Stimulated activated CD8-positive, alpha-beta memory T cell treated with anti-CD3 and anti-CD28 coated beads, Interleukin-4, amount 100 ng/mL, for 1 hour (primary cell): ENCODE measurements at places on chromosomes 13 and 19.

GRCh38 chr13:28457521-28457920, 37.4 kb downstream of the FLT1 start:
- DNase-seq, result no peak

GRCh38 chr19:3042621-3043267, 13.7 kb upstream of the TLE2 start:
- no peak for DNase-seq

GRCh38 chr19:308471-309205, 17.4 kb upstream of the PLPP2 start:
- no peak for DNase-seq

- no peak for DNase-seq
Measured at GRCh38 chr19:52599241-52599640, 29.2 kb downstream of the ZNF701 start.

GRCh38 chr19:16985403-16985802, 41.2 kb downstream of the CPAMD8 start:
- no peak for DNase-seq

- DNase-seq, result no peak
Measured at GRCh38 chr19:38496603-38497487, 63.4 kb downstream of the RYR1 start.

DNA sequence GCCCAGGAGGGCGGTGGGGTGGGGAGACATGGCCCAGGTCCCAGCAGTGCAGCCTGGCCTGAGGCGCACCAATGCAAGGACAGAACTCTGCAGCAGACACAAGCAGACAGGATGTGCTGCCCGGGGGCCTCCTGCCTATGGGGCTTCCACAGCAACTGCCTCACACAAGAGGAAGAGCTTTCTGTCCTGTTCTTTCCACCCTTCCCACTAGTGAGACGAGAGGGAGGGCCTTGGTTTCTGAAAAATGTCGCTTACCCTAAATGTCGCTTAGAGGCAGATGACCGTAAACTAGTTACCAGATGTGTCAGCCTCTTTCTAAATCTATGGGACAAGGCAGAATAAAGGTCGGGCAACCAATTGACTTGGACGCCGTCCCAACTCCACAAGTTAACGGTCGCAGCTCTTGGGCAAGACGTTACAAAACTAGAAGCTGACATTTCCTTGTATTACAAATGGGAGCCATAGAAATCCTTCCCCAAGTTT, at the start of gene LAIR1:
LAIR1 (minus strand) TSS at position 157 of the 483 bp plus-strand sequence; CDS start at position 30, 127 bp downstream.
- no peak for DNase-seq
